ENCODE measurements at places on chromosomes 1 and 21.
A peak's percentile ranks its signal among the peaks of the same experiment; 100 is the strongest.

DNA sequence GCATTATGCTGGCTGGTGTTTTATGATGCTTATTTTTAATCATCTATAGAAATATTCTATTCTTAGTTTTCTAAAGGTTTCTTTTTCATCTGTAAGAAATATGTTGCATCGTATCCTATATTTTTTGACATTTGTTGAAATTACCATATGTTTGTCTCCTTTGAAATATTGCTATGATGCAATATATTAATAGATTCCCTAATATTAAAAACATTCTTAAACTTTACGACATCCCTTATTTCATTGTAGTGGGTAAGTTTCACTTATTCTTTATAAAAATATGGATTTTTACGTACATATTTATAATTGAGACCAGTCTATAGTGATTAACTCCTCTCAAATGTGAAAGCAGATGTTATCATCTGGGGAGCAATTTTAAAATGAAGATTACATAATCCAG is 258.2 kb upstream of the DUSP10 start:
- no peak for DNase-seq

GRCh38 chr1:207858281-207858680 is 52.6 kb downstream of the CD34 start:
- no peak for DNase-seq

DNA sequence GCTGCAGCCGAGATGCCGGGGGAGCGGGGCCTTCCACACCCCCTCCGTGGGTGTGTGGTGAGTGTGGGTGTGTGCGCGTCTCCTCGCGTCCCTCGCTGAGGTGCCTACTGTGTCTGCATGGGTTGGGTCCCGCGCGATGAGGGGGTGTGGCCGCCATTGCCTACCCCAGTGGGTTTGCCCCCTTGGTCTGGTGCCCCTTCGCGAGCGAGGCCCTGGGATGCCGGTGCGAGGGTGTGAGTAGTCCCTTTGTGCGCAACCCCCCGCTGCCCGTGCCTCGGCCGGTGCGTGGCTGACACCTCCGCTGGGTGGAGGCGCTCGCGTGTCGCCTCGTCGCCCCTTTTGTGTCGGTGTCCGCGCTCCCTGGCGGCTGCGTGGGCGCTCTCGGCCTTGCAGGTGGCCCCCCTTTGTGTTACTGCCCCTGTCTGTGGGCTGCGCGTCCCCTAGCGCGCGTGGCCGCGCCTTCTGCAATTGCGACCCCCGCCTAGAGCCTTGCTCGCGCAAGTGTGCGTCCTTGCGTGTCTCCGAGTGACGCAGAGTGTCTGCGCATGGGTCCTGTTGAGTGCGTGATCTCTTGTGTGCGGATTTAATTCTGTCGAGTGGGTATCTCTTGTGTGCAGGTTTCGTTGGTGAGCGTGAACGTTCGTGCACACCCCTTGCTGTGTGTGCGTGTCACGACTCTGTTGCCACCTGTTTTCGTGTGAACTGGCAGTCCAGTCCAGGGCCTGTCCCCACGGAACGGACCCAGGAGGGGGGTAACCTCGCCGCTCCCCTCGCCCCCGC is 553 bp downstream of the TTC3 start:
- peak; percentile 22 for DNase-seq

DNA sequence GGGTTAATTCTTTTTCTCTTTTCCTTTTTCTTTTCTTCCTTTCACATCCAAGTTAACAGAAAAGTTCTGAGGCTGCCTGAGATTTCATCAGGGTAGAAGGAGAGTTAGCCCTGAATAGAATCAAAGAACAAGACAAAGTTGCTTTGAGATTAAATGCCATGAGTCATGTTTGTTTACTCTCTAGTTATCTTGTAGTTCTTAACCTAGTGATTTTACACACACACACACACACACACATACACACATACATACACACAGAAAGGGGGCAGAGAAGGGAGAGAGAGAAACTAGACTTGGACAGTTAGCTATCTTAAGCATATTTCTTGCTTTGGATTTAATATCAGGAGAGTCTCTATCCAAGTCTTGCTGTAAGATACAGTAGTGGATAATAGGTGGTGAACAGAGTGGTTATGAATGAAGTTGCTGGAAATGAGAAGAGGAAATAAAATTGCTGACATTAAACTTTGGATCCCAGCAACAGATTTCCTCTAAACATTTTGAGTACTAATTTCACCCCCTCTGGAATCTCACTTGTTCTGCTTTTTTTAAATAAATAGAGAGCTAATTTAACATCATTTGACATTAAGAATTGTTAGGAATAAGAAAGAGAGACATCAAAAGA is 19.9 kb downstream of the PLA2G4A start:
- DNase-seq = no peak

DNA sequence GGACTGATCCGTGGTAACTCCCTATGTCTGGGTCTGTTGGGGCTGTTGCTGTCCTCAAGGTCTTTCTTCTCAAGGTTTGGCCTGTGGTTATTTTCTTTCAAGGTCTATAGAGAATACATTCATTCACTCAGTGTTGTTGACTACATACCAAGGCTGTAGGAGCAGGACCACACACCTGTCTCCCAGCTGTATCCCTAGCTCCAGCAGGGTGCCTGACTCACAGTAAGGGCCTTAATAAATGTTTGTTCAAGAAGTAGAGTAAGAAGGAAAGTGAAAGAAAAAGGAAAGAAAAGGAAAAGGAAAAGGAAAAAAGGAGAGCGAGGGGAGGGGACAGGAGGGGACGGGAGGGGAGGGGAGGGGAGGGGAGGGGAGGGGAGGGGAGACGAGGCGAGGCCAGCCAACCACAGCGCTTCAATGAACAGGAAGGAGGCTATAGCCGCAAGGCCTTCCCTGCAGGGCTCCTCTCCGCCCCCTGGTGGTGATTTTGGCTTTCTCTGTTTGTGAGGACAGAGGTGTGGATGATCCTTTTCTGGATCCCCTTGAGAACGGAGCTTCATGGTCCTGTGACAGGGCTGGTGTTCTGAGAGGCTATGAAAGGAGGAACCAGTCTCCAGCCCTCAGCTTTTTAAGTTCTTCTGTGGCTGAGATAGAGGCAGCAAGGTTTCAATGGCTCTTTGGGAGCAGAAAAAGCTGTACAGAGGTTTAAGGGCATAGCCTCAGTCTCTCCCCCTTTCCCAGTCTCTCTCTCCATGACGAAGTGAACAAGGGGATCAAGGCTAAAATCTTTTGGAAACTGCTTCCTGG is 30.6 kb upstream of the LCE5A start:
- peak; percentile 60 for DNase-seq

DNA sequence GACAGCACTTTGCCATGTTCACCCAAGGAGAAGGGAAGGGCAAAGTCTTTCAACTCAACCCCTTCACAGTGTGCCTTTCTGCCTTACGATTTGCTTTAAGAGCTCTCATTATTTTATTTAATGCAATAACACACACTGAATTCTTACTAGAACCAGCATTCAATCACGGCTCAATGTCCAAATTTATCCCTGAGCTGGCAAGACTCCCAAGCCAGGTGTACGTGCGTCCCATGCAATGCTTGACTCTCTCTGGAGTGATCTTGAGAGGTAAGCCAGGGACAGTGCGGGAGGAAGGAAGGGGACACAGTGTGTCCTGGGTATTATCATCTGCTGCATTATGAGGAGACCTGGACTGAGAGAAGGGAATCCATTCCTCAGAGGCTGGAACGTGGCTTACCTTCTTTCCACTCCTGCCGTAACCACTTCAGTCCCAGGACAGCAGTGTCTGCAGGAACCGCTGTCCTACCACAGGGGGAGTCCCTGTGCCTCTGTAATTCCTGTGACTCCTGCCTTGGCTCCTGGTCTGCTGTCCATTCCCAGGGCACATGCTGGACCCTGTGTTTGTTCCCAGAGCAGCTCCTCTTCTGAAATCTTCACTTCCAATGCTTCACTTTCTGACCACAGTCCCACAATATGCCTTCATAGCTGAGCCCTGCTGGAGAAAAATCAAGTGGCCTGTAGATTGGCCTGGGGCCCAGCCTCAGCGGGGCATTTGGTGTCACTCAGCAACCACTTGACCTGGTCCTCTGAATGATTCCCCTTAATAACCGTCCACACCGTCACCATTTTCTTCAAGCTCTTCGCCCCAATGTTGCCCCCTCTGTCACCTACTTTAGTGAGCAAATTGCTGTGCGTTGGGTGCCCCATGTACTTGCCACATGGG is 28.6 kb upstream of the STUM start:
- DNase-seq = no peak

DNA sequence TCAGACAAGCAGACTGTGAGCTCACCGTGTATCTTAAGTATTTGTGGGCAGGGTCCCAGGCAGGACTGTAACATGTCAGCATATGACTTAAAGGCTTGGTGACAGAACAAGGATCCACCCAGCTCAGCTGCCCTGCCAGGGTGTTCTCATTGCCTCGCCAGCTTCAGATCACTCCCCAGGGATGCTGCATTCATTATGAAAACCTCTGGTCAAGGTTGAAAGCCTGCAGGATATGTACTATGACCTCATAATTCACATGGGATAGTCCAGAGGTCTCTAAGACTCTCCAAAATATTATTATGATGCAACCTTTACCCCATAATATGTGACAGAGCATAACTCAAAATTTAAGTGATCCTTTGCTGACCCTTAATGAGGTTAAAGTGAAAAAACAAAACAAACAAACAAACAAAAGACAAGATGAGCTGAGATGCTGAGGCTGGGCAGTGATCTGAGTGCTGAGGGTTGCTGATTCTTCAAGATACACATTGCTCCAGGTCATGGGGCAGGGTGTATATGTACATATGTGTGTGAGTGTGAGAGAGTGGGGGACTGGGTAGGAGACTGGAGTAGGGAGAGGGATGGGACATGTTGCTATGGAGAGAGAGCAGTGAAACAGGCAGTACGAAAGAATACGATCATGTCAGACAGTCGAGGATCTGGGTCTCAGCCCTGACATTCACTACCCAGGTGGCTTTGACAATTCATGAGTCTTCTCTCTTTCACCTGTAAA is 98.8 kb upstream of the DUSP10 start:
- DNase-seq = no peak

GRCh38 chr1:51729156-51729823 is 112.4 kb downstream of the OSBPL9 start:
- peak; percentile 84 for DNase-seq

DNA sequence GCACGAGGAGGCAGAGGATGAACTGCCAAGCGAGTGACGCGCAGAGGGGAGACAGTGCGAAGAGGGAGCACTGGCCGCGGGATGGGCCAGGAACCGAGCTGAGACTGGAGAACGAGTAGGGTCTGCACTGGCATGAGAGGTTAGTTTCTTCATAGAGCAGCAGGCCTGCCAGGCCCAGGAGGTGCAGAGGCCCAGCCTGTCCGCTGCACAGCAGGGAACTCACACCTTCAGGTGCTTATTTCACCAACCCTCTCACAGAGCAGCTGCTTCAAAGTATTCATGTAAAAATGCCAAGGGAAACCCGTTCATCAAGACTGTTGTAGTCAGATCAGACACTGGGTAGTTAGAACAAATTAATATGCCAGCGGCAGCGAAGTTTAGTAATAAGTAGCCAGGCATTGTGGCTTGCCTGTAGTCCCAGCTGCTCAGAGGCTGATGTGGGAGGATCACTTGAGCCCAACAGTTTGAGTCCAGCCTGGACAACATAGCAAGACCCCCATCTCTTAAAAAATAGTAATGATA is 144.5 kb downstream of the SLC45A1 start:
- DNase-seq = no peak

GRCh38 chr1:97837161-97837560 is 83.7 kb downstream of the DPYD start:
- DNase-seq = no peak

- no peak for DNase-seq
Measured at GRCh38 chr1:184590163-184590750, 164.4 kb downstream of the EDEM3 start.

- no peak for DNase-seq
Measured at GRCh38 chr1:240474133-240474614, 137.8 kb downstream of the GREM2 start.

DNA sequence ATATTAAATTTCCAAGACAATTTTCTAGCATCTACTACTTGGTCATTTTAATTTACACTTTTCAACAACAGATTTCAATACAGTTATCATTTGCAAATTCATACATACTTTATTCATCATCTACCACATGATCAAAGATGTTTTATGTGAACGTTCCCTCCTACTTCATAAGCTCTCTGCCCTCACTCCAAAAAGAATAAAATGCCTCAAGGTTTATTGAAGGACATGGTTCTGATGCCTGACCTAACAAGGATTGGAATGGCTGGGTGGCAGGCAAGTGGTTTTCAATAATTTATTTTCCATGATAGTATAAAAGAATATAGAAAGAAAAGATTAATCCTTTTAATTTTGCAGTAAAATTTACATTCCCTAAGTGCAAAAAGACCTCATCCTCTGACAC is 5.4 kb downstream of the CDKN2C start:
- no peak for DNase-seq

DNA sequence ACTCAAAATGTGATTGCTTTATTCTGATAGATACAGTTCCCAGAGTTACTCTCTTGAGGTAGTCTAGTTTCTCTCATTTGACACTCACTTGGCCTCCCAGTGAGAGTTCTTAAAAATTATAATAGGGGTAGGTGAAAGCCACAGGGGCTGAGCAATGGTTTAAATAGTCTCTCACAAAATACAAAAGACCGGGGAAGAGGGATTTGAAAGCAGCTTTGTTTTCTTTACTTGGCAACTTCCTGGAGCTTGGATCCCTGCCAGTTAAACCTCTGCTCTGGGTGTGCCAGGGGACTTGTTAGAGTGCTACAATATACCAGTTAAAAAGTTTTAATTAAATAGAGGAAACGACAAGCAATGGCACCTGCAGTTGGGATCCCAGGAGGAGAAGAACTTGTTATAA is 31.7 kb downstream of the OR13G1 start:
- DNase-seq = no peak

GRCh38 chr1:26831546-26832248 is 5.2 kb downstream of the ZDHHC18 start:
- DNase-seq = no peak

DNA sequence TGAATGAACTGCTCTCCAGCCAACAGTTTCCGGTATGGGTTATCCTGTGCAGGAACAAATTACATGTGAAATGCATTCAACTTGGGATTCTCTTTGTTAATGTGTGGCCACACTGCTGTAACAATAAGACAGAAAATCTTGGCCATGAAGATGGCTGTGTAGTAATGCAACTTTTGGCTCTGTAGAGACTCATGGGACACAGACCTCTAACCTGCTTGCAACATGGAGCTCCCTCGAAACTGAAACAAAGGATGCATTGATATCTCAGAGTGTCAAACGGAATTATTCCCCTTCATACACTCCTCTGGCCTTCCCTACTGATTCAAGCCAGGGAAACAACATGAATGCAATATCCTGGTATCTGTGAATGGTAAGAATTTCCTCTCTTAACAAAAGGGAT is 559.3 kb upstream of the ZRANB2 start:
- no peak for DNase-seq

GRCh38 chr21:44567481-44568171 is 5.9 kb upstream of the KRTAP10-4 start:
- DNase-seq = no peak
